NCI-H2081 treated with DMSO at 0.1 percent for 48 hours (cell line): ENCODE measurements at places on chromosomes 12 and 14.

DNA sequence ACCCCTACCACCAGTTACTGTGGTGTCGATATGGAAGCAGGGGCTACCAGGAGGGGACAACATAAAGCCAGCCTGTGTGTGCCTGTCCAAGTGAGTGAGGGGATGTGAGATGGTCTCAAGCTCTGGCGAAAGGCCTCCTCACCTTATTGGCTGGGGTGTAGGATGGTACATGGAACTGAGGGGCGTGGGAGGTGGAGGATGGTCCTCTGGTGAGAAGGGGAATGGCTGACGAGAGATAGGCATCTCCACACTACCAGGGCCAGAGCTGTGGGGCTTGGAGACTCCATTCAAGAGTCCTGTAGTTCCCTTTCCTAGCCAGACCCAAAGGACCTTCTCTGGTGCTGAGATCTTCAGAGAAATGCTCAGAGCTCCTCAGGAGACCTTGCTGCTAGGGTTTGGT is 32.5 kb upstream of the COL2A1 start:
- no peak for DNase-seq

DNA sequence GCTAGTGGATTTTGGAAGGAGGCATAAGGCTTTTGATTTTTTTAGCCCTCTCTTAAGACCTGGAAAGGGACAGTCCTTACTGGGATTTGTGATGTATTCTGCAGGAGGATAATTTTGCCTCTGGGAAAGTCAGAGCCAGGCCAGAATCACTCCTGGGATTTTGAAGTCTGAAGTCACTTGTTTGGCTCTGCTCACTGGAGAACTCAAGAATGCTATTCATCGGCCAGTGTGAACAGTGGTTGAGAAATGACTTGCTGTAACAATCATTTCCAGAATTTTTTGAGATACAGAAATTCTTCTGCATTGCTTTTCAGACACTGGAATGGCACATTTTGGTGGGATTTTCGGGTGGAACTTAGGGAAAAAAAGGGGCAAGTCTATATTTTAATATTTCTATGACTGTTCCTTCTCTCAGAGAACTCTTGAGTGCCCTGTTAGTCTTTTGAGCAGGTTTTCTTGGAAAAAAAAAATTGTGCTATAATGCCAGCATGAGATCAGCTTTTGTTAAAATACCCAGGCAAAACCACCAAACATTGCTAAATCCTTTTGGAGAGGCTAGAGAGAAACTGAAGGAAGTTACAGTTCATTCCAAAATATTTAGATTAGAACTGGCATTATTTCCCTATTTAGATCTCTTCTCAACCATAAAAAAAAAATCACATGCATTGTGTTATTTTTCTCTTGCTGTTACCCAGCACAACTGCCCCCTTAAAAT is 26.1 kb upstream of the BHLHE41 start:
- DNase-seq, result no peak

GRCh38 chr12:1104088-1104800 is 113.2 kb downstream of the ERC1 start:
- no peak for DNase-seq

- DNase-seq, result no peak
These were observed 7.4 kb downstream of the CIT start for GRCh38 chr12:119869720-119870119.

GRCh38 chr14:51680031-51680430 is 28.3 kb downstream of the FRMD6 start:
- no peak for DNase-seq

DNA sequence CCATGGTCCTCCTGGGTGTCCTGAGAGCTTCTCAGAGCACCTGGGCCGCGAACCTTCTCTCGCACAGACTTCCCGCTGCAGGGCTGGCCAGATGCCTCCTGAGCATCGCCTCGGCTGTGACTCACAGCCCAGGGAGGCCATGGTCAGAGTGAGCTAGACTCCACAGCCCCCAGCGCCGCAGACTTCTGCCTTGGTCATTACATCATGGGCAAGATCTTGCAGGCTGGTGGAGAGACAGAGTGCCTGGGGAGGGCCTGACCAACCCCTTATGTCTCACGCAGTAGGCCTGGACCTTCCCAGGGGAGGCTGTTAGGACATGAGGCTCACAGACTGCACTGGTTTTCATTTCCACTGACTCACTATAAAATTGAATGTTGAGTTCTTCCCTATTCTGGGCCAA is 41.8 kb downstream of the SMOC1 start:
- DNase-seq, result no peak

DNA sequence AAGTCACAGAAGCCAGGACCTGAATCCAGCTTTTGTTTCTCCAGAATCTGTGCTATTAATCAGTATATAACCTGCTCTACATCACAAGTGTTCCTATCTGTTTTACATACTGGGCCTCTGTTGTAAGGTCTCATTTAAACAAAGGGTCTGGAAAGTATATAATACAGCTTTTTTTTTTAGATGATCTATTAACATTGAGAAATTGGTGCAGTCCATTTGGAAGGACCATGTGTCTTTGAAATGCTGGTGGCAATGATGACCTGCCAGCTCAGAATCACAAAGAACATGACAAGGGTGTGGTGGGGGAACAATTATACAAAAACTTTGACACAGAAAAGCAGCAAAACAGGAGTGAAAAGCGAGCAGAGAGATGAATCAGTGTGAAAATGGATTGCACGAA is 164.6 kb downstream of the PPM1H start:
- no peak for DNase-seq

GRCh38 chr12:63958876-63959580 is 114.5 kb downstream of the SRGAP1 start:
- peak; percentile 18 for DNase-seq

DNA sequence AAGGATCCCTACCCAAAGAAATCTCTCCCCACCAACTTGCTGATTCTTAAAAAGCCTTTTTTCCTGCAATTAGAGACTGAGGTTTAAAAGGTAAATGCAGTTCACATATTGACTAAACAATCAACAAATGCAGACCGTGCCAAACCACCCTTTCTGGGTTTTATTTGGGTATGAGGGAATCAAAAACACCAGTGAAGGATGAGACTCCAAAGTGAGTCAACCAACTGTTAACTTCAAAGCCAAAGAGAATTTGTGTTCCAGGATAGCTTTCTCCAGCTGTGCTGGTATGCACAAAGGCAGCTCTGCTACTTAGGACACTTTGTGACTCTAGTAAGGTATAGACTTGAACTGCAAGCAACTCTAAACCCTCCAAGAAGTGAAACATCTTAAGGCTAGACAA is 39.4 kb downstream of the RPS29 start:
- no peak for DNase-seq

- DNase-seq, result no peak
These were observed 11.6 kb downstream of the TMEM119 start for GRCh38 chr12:108586306-108586705.

DNA sequence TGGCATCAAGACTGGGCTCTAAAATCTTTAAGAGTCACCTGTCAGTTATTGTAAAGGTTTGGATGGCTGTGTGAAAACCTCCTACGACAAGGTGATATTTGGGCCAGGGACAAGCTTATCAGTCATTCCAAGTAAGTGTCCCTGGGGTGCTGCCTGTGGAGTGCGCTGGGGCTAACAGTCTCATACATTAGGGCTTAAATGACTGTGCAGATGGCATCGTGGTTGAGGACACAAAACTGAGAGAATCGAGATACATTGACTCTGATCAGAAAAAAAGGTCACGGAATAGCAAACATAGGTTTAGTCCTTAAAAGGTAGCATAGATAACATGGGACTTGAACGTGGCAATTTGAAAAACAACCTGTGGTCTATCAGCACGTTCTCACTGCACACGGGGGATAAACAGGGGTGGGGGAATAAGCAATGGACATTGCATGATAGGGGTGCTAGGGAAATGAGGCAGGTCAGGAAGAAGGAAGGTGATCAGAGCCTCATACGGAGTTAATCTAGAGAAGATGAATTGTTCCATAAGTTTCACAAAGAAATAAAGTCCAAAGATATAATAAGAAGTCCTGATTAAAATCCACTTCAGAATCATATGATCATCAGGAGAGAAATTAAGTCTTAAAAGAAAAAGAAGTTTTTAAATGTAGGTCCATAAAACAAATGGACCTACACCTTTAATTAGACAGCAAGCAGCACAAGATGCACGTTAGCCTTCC is 100.3 kb downstream of the DAD1 start:
- DNase-seq, result no peak

- no peak for DNase-seq
These were observed 91.1 kb downstream of the MYF5 start for GRCh38 chr12:80807640-80808288.

DNA sequence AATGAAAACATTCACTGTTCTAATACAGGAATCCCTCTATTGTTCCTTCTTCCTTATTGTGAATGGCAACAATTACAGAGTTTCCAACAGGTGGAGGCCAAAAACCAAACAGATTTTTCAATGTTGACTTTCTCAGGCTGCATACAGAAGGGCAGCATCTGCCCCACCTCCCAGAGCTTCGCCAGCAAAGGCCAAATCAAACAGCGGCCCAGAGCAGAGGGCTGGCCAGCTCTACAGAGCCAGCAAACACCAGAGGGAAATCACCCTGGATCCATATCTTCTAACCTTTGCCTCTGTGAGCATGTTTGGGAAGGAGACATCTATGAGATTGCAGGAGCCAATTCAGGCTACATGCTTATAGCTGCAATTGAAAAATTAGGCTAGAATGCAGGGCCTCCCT is 4.4 kb upstream of the CRACR2A start:
- no peak for DNase-seq

- DNase-seq, result no peak
These were observed 693 bp downstream of the MAP3K9 start for GRCh38 chr14:70808416-70809224.

DNA sequence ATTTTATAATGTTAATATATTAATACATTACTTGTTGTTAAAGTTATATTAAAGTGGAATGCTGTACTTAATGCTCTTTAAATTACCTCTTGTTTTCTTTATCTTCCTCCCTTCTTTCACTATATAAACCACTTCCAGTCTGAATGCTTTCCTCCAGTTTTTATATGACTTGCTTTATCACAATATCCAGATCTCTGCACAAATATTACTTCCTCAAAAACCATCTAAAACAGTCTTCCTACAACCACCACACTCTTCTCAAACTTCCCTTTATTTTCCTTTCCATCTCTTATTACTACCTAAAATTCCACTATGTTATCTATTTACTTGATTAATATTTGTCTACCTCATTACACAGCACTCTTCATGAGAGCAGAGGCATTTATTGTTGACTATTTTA is 956.6 kb downstream of the LRFN5 start:
- DNase-seq, result no peak

DNA sequence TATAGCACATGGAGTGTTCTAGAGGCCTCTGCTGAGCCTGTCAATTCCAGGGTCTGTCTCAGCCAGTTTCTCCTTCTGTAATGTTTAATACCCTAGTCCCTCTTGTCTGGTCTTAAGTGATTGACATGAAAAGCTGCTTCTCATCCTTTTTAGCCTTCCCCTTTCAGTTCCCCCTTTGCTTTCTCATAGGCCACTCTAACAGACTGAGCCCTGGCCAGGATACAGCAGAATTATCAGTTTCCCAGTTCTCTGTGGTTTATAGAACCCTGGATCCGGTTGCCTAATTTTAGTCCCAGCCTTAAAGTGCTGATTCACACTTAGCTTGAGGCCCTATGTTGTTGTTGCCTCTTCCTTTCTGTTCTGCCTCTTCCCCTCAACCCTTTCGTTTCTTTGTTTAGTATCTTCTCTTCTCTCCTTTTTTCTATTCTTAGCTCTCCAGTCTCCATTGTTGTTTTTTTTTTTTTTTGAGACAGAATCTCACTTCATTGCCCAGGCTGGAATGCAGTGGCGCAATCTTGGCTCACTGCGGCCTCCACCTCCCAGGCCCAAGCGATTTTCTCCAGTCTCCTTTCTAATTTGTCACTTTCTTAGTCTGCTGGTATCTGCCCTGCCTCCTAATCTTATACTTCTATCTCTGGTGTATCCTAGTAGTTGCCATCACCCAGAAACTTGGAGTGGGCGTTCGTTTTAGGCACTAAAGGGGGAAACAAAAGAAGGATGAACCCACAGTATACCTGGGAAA is 2.9 kb upstream of the BIN2 start:
- DNase-seq, result no peak

DNA sequence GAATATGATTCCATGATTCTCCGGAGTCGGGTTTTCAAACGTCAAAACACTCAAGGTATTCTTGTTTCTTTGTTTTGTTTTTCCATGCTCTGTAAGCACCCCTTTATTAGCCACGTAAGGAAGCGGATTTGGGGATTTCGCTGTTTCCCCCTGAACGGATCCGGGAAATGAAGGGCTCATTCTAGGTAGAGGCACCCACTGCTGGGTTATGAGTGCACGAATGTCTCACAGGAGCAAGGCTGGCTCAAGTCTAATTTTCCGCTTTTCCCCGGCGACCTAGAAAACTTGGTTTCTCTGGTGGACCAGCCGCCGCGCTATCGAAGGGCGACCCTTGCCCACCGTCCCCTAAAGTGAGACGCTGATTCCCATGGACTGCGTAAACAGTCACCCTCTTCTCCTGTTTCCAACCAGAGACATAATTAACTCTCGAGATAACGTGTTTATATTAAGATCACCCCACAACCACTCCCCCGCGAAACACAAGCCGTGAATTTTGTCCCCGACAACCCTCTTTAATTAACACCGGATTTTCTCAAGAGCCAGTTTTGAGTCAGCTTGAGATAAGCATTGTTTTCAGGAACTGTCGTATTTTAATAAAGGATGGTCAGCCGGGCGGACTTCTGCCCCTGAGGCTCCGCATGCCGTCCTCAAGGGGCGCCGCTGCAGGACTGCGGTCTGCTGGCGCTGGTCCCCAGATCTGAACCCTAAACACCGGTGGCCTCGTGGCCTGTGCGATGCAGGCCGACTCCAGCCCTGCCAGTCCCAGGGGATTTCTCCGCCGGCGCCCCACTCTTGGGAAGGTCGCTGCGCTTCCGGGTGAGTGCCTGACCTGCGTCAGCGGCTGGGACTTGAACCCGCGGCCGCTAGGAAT is 515 bp upstream of the ABCC9 start:
- no peak for DNase-seq

- DNase-seq, result no peak
These were observed 285.0 kb upstream of the RGS6 start for GRCh38 chr14:71647086-71647784.

GRCh38 chr12:91364471-91365184 is 182.0 kb upstream of the DCN start:
- DNase-seq, result no peak

DNA sequence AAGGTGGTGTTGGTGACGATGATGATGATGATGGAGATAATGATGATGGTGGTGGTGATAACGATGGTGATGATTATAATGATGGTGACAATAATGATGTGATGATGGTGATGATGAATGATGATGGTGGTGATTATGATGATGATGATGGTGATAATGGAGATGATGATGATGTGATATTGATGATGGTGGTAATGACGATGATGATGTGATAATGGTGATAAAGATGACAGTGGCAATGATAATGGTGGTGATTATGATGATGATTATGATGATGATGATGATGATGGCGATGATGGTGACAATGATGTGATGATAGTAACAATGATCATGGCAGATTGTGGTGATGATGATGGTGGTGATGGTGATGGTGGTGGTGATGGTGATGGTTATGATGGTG is 518.0 kb downstream of the GLT1D1 start:
- no peak for DNase-seq
